ENCODE measurements at places on chromosomes 1 and 21.

- no peak for DNase-seq
These were observed 35.5 kb upstream of the LRRC52 start for GRCh38 chr1:165508291-165508690.

DNA sequence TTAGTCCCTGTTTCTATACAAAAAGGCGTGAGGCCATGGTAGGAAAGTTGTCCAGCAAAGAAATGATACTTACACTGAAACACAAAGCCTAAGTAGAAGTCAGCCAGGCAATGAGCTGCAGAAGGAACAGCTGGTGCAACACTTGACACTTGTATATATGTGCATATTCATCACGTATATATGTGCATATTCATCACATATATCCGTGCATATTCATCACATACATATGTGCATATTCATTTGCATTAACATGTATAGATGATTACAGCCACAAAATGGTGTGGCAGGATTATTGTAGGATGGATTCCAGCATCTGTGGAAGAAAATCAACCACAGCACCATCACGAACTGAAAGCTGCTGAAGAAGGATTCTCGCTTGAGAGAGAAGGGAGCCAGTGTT lies 189.0 kb upstream of the RGS18 start:
- no peak for DNase-seq

DNA sequence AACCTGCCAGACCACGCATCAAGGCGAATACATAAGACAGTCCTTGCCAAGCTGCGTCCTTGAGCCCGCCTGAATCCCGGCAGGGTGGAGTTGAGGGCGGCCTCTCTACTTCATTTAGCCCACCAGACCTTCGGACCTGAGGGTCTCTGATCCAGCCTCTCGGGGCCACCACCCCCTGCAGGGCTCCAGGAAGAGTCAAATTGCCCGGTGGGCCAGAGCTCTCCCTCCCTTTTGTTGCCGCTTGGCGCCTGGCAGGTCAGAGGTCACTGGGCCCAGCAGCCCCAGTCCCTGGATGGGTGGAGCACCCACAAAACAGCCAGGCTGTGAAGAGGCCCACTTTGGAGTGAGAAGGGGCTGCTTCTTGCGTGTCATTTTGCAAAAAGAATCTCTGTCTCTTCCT lies 9.0 kb downstream of the GNG4 start:
- no peak for DNase-seq

- DNase-seq, result no peak
These were observed 3.2 kb upstream of the CHAF1B start for GRCh38 chr21:36381841-36382589.

- DNase-seq, result no peak
These were observed 9.8 kb upstream of the OLFML2B start for GRCh38 chr1:162033428-162033827.

- no peak for DNase-seq
These were observed 29.0 kb downstream of the PPFIA4 start for GRCh38 chr1:203055161-203055799.

All from NCI-H1105 (cell line).